ENCODE measurements at places on chromosomes 2 and 18.
A peak's percentile ranks its signal among the peaks of the same experiment; 100 is the strongest.

- no peak for DNase-seq
Observed at GRCh38 chr2:155310589-155310988, 612.1 kb downstream of the KCNJ3 start.

DNA sequence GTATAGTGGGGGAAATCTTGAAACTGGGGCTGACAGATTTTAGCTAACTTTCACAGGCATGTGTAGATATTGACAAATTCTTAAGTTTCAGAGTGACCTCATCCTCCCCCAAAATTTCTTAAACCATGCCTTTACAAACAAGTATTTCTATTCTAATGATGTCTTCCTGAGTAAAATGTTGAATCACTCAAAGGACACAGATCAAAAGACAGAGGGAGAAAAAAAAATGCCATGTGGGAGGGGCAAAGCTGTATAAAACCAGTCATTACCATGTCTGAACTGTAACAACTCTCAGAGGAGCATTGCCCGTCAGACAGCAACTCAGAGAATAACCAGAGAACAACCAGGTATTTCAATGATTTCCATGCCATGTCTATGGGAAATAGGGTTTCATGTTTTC, at the start of gene SERPINB2:
Gene SERPINB2, plus strand, starts transcription at position 282 of the 400 bp plus-strand sequence. CDS start 3,740 bp downstream, outside the sequence.
- no peak for DNase-seq

DNA sequence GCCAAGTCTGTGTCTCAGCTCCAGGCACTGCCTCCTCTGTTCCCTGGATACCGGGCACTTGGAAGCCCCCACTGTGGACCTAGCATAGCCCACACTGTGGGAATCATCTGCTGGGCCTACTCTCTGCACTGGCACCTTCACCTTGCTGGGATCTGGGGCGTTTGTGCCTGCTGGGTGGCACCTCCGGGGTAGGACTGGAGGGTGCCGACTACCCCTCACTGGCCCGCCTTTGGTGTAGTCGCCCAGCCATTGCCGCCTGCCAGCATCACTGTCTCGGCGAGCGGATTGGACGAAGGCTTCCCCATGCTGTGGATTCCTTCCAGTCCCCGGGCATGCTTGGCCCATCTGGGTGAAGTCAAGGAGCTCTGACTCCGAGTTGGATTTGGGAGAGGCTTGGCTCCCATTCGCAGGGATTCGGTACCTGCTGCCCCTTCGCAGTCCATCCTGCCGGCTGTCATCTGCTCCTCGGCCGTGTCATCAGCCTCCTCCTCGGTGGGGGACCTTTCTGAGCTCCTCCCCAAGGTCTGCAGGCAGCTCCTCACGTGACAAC, 180.6 kb upstream of the HDAC4 start:
- DNase-seq, result no peak

DNA sequence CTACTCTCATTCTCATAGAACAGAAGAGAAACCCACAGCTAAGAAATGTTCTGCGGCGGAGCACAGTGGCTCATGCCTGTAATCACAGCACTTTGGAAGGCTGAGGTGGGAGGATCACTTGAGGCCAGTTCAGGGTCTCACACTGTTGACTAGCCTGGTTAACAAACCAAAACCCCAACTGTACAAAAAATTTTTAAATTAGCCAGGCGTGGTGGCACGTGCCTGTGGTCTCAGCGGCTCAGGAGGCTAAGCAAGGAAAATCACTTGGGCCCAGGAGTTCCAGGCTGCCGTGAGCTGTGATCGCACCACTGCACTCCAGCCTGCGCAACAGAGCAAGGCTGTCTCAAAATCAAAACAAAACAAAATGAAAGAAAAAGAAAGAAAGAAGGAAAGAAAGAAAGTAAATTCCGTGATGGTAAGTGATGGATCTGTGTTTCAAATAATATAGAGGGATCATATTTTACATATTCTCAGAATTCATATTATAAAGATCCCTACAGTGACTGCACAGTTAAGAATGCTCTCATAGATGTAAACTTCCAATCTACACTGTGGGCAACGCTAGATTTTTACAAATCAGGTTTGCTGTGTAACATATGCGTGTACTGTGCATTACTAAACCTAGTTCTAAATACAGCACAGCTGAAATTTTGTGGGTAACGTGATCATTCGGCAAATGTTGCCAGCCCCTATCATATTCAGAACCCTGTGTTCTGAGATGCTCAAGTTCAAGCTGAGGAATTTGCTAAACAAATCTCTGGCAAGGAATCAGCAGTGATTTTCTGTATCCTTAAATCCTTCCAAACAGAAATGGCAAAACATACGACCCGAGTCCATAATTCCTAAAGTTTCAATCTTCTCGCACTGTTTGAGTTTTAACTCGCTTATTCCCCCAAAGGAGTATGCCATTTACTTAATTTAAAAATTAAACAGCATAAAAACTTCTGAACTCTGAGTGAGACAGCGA, 1.2 kb upstream of the RAB12 start:
- DNase-seq, result no peak

DNA sequence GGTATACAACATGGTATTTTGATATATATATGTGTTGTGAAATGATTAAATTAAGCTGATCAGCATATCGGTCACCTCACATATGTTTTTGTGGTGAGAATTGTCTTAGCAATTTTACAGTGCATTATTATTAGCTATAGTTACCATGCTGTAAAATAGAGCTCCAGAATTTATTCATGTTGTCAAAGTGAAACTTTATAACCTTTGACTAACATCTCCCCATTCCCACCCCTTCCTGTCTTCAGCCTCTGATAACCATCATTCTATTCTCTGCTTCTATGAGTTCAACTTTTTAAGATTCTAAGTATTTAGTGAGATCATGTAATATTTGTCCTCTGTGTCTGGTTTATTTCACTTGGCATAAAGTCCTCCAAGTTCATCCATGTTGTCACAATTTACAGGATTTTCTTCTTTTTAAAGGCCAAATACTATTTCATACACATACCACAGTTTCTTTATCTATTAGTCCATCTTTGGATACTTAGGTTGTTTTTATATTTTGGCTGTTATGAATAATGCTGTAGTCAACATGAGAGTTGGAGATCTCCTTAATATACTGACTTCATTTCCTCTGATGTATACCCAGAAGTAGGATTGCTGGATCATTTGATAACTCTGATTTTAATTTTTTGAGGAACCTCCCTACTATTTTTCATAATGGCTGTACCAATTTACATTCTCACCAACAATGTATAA, 30.3 kb downstream of the NCOA1 start:
- DNase-seq, result no peak

- no peak for DNase-seq
Observed at GRCh38 chr2:65263262-65263661, 35.6 kb downstream of the ACTR2 start.

- DNase-seq, result no peak
Observed at GRCh38 chr2:64179582-64180321, 35.5 kb upstream of the PELI1 start.

- no peak for DNase-seq
Observed at GRCh38 chr18:11052800-11053199, 96.6 kb downstream of the PIEZO2 start.

DNA sequence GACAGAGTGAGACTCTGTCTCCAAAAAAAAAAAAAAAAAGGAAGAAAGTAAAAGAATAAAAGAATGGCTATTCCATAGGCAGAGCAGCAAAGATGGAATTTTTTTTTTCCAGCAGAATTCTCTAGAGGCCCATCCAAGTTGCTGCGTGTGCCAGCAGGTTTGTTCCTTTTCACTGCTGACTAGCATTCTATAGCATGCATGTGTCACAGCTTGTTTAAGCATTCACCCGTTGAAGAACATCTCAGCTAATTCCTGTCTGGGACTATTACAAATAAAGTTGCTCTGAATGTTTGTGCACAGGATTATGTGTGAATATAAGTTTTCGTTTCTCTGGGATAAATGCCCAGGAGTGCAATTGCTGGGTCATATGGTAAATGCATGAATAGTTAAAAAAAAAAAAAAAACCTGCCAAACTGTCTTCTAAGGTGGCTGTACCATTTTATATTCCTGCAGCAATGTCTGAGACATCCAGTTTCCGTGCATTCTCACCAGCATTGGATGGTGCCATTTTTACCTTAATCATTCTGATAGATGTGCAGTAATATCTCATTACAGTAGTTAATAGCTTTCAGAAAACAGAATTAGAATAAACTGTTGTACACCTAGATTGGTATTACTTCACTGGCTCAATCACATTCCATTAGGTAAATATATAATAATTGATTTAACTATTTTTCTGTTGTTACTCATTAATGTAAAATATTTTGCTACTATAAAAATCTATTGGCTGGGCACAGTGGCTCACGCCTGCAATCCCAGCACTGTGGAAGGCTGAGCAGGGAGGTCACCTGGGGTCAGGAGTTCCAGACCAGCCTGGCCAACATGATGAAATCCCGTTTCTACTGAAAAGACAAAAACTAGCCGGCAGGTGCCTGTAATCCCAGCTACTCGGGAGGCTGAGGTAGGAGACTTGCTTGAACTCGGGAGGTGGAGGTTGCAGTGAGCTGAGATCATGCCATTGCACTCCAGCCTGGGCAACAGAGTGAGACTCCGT, 47.5 kb upstream of the ASAP2 start:
- DNase-seq, result no peak

DNA sequence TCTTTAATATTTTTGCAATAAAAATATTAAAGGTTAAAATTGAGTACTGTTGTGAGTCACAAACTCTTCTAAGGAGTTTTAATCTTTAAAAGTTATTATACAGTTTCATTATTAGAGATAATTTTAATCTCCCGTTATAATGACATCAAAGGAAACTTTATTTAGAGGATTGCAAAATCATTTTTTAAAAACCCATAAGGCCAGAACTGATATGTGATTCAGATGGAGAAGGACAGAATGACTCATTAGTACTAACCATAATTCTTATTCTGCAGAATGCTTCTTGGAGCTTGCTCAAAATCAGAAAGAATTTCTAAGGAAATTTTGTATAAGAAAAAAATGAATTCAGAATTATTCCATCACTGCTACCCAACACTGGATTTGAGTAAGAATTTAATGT, 12.5 kb upstream of the HNRNPLL start:
- DNase-seq, result no peak

GRCh38 chr2:9010866-9011265, 7.4 kb upstream of the MBOAT2 start:
- DNase-seq, result no peak

DNA sequence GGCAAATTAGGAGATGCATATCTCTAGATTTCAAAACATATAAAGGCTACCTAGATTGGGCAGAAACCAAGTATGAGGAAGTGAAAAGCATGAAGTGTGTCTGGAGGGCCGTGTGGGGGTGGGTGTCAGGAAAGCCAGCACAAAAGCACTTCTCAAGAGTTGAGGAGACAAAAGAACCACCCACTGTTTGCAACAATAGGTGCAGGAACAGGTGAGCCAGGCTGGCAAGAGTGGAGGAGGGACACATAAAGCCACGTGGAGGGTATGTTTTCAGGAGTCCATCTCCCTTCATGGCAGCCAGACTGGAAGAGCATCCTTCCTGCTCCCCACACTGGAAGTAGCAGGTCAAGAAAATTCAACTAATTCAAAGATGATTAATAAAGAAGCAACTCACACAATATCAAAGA, 96.4 kb downstream of the CERS6 start:
- DNase-seq, result no peak

DNA sequence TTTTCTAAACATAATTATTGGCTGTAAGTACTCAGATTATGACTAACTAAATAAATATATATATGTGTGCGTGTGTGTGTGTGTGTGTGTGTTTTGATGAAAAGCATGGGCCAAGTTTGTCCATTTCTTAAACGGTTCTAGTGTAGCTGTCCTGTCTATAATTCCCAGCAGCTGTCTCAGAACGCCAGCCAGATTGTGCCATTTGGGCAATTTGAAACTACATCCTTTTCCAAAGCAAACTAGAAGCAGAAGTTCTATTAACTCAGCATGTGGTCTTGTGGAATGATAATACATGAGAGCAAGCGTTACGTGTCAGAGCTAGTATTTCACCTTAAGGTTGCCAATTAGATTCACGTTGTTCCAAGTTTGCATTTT, 1.7 kb downstream of the ARHGAP28 start:
- no peak for DNase-seq

- DNase-seq, result no peak
Observed at GRCh38 chr2:151354807-151355206, 2.6 kb upstream of the TNFAIP6 start.

GRCh38 chr18:4233468-4233867, 221.6 kb downstream of the DLGAP1 start:
- no peak for DNase-seq

GRCh38 chr18:78424403-78425018, 555.1 kb upstream of the SALL3 start:
- no peak for DNase-seq

DNA sequence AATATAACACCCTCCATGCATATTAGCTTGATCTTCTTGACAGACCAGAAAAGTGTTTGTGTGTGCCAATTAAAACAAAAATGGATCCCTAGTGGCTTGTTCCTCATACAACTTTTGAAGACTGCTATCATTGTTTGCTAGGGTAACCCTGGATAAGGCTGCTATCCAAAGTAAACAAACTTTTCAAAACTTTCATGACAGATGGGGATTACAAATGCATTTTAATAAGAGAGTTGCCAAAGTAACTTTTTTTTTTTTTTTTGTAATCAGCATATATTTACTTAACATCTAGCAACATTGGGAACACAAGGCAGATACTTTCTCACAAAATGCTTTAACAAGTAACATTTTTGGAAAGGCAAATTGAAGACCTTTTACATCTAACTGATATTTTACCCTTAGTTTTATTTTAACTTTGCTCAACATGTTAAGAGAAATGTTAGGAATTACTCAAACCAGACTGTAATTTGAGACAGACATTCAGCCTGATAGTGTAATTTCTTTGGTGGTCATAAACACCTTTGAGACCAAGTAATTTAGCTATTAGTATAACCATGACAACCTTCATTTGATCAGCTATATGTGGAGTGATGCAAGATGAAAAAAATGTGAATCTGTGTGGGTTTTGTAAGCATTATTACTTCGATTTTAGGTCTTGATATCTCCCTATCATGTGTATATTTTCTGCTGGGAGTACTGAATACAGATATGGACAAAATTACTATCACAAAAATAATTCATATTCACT, 300.9 kb downstream of the ARHGAP15 start:
- DNase-seq, result peak; percentile 35

- no peak for DNase-seq
Observed at GRCh38 chr2:175698061-175698460, 304.0 kb downstream of the LNPK start.

- peak; percentile 7 for DNase-seq
Observed at GRCh38 chr2:226327830-226328229, 471.8 kb downstream of the IRS1 start.

- peak; percentile 67 for DNase-seq
Observed at GRCh38 chr2:20225294-20226151, 593 bp upstream of the SDC1 start.

- DNase-seq, result no peak
Observed at GRCh38 chr2:45862843-45863242, 211.4 kb downstream of the PRKCE start.

- DNase-seq, result no peak
Observed at GRCh38 chr2:105775809-105776559, 31.3 kb downstream of the NCK2 start.

GRCh38 chr2:120346667-120347358, 877 bp downstream of the INHBB start:
- DNase-seq, result no peak

GRCh38 chr2:139165601-139166000, 385.4 kb upstream of the NXPH2 start:
- no peak for DNase-seq

GRCh38 chr2:85096616-85097015, 36.6 kb upstream of the TCF7L1 start:
- no peak for DNase-seq

GRCh38 chr2:26455670-26456439, 22.1 kb downstream of the OTOF start:
- DNase-seq, result no peak

Data from PC-9 (cell line).